MV-4-11 (cell line): ENCODE measurements at places on chromosomes 5 and 9.

- no peak for DNase-seq
Measured at GRCh38 chr5:173783371-173783770, 104.8 kb upstream of the CPEB4 start.

DNA sequence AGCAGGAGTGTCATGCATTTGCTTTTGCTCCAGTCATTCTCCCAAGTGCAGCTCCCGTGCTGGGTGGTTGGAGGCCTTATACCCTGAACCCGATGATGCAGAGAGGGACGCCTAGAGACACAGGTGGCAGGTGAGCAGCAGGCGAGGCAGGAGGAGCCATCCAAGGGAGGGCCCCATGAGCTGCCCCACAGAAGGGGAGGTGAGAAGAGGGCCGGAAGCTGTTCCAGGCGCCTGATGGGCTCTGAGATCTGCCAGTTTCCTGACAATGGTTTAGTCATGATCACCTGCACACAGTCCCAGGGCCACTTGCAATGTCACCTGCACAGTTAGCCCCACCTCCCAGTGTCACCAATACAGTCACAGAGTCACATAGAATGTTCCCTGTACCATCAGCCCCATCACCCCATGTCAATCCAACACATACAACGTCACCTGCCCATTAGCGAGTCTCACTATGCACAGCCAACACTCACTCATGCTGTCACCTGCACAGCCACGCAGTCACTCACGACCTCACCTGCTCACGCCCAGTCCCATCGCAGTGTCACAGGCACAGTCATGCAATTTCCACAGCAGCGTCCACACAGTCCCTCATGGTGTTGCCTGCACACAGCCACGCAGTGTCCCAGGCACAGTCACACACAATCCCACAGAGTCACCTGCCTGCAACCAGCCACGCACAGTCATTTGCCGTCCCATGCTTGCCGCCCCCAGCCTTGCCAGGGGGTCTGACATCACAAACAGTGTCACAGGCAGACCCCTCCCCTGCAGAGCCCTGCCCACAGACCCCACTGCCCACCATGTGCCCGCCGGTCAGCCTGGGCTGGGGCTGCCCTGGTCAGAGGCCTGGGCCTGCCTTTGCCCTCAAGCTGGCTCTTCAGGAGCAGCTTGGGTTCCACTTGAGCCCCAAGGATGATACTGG is 113.4 kb downstream of the LHX2 start:
- no peak for DNase-seq

DNA sequence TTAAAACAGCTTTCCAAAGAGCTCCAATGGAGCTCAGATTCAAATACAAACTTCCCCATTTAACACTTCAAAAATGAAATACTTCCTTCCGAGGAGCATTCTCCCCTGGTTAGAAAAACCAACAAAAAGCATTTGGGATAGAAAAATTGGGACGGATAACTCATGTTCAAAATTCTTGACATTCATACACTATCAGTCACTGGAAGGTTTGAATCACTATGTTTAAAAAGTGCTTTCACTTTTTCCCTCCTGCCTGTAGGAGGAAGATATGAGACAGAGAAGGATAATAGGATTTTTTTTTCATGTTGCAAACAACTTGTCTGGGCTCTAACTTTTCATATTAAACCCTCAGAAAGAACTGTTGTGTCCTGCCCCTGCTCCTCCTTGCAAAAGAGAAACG is 412.0 kb downstream of the ACTL7B start:
- DNase-seq: no peak

DNA sequence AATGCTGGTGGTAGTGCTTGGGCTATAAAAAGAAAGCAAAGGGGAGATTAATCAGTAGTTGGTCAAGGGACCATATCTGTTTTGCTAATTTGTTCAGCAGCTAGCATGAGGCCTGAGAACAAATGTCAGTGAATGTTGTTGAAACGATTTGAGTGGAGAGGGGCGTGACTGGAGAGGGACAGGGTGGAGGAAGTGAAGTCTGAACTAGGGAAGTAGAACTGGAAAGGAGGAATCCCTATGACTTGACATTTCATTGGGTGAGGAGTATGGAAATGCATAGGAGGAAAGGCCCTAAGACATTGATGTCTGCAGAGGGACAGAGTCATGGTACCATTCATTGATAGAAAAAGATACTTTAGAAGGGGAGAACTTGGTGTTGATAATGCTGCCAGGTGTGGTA is 19.7 kb downstream of the TLE4 start:
- DNase-seq: peak; percentile 31

DNA sequence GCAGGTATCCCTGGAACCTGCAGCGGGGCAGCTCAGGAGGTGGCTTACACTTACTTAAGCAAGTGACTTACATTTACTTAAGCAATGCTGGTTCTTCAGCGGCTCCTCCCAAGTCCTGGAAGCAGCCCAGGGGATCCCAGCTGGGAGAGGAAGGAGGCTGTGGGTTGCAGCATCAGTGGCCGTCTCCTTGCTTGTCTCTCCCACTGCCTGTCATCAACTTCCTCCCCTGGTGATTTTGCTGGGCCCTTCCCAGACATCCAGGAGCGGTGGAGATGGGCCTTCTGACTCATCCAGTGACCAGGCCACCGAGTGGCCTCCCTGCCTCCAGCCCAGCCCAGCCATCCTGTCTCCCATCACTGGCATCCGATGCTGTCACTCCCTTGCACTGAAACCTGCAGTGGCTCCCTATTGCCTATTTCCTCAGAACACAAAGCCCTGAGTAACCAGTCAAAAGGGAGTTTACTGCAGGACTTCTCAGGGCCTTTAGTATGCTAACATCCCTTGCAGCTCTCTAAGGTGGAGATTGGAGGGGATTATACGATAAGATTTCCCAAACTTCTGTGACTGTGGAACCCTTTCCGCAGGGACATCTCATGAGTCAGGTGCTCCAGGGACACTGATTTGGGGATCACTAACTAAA is 155.9 kb upstream of the PHYKPL start:
- no peak for DNase-seq

GRCh38 chr9:83596899-83597504 is 25.9 kb upstream of the IDNK start:
- no peak for DNase-seq

DNA sequence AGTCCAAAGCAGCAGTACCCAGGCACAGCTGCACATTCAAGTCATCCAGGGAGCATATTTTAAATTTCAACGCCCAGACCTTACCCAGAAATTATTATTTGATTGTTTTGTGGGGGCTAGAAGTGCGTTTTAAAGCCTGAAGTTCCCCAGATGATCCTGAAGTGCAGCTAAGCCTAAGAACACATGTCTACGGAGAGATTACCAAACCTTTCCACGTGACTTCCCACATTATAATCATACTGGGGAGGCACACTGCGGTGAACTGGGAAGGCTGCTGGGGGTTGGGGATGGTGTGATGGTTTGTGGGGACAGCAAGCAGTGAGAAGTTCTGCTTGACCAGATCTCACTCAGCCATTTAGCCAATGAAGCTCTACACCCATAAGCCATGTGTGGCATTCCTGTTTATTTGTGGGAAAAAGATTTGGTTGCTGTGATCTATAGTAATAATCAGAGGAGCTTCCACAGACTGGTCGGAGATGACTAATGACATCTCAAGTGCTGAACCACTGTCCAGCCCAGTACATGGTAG is 93.4 kb upstream of the CDH6 start:
- DNase-seq: no peak

DNA sequence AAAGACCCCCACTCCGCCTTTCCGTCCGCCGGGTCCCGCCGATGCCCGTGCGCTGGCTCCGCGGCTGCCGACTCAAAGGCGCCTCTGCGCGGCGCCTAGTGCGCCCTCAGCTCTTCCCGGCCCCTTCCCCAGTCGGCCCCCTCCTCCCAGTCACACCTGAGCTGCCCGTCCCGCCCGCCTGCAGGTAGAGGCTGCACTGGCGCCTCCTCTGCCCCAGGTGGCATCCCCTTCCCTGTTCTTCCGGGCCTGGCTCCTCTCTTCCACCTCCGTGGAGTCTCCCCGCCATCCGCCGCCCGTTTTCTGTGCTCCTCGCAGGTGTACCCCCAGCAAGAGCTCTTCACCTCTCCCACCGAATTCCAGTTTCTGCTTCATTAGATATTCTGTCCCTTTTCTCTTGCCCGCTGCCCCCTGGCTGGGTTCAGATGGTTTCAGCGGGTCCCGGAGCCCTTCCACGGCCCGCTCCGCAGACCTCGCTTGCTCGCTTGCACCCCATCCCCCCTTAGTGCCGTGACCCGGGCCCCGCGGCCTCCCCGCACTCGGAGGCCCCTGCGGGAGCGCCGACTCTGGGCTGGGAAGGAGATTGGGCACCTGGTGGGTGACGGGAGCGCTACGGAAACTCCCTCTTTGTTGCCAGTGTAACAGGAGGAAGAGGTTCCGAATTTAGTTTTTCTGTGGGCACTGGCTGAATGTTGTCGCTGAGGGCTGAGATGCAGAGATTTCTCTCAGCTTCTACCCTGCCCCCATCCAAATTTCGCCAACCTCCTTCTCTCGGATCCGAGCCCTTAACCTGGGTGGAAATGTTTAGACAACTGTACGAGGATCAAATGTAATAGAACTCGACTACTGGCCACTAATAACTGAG is 809 bp downstream of the SLC44A1 start:
- DNase-seq: peak; percentile 53

- no peak for DNase-seq
Measured at GRCh38 chr5:56749842-56750241, 65.5 kb upstream of the MAP3K1 start.

- no peak for DNase-seq
Measured at GRCh38 chr9:70883963-70884793, 237.2 kb downstream of the TRPM3 start.

DNA sequence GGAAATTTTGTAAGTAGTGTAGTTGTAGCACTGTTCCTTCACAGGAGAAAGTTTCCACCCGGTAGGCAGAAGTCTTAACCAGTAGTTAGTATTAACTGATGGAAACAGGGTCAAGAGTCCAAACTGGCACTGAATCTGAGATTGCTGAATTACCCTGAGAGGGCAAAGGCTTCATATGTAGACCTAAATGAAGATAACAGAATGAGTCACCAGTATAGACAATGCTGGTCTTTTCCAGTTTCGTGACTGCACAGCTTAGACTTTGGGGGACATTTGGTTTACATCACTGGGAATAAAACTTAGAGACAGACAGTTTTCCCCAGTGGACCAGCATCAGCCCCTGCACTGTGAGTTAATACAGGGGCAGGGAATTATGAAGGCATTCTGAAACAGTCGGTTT is 60.5 kb downstream of the PCSK5 start:
- no peak for DNase-seq

- no peak for DNase-seq
Measured at GRCh38 chr5:56311306-56311905, 78.3 kb upstream of the ANKRD55 start.

- DNase-seq: no peak
Measured at GRCh38 chr9:71592400-71592799, 175.9 kb downstream of the CEMIP2 start.

DNA sequence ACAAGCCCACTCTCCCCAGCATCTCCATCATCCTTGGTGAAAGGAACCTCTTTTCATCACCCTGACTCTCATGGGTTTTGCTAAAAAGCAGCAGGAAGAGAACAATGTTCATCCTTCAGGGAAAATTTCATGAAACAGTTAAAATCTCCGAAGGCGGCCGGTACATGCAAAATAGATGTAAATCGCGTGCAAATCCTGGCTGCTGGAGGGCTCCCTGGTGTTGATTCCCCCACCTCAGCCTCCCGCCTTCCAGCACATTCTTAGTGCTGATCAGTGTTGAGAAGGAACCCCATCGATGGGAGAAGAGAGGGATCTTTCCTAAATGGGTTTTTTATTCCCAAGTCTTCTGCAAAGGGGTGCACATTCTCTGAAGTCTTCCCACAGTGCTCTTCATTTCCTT is 8.7 kb upstream of the GFI1B start:
- DNase-seq: no peak

- DNase-seq: peak; percentile 34
Measured at GRCh38 chr9:83231039-83231438, 168.1 kb upstream of the RASEF start.

GRCh38 chr9:38154501-38155421 is 85.7 kb upstream of the SHB start:
- no peak for DNase-seq

GRCh38 chr5:142821034-142821732 is 51.0 kb downstream of the ARHGAP26 start:
- no peak for DNase-seq

DNA sequence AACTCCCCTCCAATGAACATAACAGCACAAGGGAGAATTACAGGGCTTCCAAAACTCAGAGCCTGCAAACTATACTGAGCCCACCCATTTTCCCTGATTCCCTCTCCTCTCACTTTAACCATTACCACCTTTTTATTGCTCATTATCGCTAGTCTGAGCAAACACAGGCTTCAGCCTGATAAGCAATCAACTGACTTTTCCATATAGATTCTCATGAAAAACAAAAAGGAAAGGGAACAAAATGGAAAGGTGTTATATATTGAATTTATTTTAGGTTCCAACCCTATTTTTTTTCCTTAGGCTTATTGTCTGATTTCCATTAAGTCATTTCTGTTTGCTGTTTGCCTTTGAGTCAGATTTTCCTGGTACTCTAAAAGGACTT is 27.9 kb downstream of the SEMA6A start:
- DNase-seq: no peak

- DNase-seq: no peak
Measured at GRCh38 chr5:113451797-113452196, 17.0 kb upstream of the TSSK1B start.

- DNase-seq: no peak
Measured at GRCh38 chr9:87381050-87381711, 116.5 kb upstream of the DAPK1 start.

DNA sequence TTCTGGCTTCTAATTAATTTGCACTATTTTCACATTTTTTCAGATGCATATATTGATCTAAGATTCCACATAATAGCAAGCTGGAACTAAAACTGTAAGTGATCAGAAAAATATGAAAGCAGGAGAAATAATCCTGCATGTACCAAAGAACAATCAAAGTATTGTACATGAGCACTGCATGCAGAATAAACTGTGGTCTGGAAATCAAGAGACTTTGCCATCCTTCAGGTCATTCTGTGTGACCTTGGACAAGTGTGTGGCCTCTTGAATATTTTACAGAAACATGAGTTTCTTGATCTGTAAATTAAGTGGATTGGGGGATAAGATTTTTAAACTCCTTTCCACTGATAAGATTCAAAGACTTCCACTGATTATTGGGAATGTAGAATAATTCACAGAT is 99.2 kb upstream of the GNAQ start:
- no peak for DNase-seq

DNA sequence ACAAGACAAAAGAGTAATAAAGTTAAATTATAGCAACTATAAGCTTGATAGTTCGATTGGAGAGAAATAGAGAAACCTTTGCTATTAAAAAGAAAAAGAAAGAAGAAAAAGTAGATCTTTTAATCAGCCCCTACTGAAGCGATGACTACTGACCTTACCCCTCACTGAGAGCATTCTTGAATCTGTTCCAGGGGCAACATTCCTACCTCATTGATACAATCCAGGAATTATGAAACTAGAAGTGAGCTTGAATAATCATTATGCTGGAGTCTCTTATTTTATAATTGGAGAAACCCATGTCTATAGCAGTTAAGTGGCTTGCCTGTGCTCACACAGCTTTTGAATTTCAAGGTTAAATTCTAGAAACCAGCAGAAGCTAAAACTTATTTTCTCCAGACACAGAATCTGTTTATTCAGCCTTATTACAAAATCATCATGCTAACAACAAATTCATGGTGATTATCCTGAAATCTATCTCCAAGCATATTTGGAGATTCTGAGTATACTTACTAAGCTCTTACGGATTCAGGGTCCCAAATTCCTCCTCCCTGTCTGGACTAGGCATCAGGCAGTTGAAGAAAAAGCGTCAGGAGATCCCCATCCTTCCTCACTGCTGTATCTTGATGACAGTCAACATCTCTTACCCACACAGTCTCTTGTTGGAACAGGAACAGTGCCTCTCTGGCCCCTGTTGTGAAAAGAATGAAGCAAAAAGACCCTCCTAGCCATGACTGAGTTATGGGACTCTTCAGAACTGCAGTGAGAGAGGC is 547.6 kb upstream of the WWC1 start:
- no peak for DNase-seq

- DNase-seq: no peak
Measured at GRCh38 chr9:121154782-121155181, 46.9 kb downstream of the RAB14 start.
